NCI-H1436 treated with DMSO at 0.1 percent for 48 hours (cell line): ENCODE measurements at places on chromosomes 1 and 21.

DNA sequence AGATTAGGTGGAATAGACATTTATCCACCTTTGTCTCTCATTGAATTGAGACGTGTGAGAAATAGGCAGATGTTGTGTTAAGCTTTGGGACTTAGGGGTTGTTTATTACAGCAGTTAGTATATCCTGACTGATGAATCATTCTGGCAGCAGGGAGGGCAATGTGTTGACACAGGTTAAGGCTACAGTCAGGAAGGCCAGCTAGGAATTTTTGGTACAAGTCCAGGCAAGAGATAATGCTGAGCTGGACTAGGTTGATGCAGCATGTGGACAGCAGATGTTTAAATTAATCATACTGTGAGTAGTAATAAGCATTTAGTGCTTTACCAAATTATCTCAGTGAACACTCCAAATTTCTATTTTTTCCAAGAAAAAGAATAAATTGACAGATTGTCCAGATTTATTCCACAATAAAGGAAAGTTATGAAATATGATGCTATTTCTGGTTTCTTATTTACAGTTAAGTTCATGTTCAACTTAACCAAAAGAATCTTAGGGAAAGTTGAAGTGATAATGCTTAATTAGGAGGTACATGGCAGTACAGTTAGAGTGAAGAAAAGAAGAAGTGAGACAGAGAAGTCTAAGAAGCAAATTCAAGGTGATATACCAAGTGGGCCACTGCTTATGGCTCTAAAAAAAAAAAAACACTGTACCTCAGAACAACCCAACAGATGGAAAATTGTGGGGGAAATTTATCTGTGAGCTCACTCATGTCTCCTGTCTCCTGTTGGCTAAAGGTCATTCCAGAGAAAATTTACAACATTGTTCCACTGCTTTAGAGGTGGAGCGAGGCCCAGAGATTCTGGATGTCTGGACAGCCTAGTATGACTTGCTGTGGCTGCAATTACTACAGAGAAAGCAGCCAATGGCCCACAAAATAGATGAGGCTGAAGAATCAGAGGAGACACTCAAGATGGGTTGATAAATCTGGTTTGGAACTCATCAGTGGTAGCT, 102.7 kb upstream of the C21orf91 start:
- DNase-seq = no peak

GRCh38 chr1:87061742-87062156, 147.3 kb downstream of the HS2ST1 start:
- DNase-seq = no peak

DNA sequence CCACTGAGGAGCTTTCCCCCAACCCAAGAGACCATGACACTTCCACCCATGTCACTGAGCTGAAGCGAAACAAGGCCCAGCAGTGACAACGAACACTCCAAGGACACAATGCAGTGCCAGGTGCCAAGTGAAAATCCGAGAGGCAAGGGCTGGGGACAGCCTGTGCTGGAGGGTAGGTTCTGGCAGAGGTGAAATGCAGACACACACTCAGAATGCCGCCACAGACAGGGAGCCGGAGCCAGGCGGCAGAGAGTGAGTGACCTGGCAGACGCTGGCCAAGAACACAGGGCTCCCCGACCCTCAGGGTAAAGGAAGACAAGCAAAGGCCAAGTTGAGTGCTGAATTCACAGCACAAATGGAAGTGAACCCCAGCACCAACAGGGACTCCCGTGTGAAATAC, 78.9 kb downstream of the CD46 start:
- DNase-seq = no peak

- DNase-seq = no peak
These were observed 28.9 kb downstream of the TSNAX start for GRCh38 chr1:231557411-231557810.

DNA sequence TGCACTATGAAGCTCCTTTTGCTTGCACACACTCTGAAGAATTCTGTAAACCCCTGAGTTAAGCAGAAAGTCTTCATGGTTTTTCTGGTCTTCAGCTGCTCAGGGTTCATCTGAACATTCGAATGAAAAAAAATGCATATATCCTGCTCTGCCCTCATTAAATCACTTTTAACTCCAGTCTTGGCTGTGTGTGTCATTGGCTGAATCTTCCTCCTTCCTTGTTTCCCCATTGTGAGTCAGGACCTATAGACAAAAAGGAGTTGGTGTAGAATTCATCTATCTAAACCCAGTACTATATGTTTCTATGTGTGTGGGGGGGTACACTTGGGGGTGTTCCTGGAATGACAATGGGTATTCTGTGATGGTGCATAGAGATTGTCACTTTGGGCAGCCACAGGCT, 6.6 kb upstream of the SPRR1B start:
- no peak for DNase-seq

- no peak for DNase-seq
These were observed 16.2 kb downstream of the CLSTN1 start for GRCh38 chr1:9807541-9807940.

GRCh38 chr21:15277466-15277865, 212.7 kb upstream of the NRIP1 start:
- DNase-seq = no peak

DNA sequence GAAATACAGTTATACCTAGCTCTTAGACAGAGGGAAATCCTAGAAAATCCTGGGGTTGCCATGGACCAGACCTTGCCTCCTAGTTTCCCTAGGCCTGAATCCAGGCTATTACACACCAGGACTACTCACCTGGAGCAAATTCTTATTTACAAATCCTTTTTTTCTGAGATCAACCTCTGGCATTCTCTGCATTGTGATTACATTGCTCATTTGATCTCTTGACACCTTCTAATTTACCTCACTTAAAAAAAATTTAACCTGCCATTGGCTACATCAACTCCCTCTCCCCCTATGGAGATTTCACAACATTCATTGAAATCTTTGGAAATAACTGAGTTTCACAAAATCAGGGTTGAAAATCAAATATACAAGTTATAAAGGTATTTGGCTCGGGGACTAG, 2.9 kb upstream of the C1orf105 start:
- no peak for DNase-seq

- no peak for DNase-seq
These were observed 3.9 kb downstream of the LAPTM5 start for GRCh38 chr1:30753660-30754123.

- DNase-seq = no peak
These were observed 146.4 kb upstream of the TIAM1 start for GRCh38 chr21:31490443-31490842.

DNA sequence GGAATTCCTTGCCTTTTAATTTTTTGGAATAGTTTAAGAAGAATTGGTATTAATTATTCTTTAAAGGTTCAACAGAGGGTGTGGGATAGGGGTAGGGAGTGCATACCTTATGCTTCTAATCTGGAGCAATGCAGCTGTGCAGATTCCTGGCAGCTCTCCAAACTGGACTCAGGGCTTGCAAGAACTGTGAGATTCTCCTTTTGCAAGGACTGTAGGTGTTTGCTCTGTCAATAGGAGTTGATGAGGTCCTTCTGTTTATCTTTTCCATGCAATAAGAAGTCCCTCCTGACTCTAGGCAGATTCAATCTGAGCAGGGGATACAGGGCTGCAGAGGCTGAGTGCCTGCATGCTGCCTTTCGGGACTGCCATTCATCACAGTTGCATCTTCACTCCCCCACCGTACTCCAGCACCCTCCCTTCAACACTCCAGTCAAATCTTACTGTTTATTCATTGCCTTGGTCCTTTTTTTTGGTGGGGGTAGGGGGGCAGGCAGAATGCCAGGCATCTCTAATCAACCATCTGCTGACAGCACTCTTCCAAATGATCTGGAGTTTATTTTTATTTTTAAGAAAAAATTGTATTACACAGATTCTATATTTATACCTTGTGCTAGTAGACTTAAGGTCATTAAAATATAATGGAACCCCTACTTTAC, 122.3 kb downstream of the DISC1 start:
- DNase-seq = no peak
